ENCODE measurements at places on chromosomes 16 and 17.

DNA sequence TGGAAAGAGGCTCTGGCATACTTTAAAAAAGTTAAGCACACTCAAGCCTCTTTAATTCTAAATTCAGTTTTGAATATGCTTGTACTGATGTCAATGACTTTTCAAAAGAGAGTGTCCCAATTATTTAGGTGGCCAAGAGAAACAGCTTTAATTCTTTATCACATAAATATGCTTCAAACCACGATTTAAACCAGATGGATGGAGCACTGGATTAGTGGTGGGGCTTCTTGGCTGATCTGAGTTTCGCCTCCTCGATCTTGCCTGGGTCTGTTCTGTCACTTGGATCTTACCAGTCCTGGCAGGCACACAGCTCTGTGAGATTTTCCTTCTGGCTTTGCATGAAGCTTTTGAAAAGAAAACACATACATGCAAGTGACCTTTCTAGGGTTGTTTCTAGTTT, 467.8 kb downstream of the MAF start:
- no peak for DNase-seq

GRCh38 chr16:56295739-56296527, 104.6 kb downstream of the GNAO1 start:
- no peak for DNase-seq

DNA sequence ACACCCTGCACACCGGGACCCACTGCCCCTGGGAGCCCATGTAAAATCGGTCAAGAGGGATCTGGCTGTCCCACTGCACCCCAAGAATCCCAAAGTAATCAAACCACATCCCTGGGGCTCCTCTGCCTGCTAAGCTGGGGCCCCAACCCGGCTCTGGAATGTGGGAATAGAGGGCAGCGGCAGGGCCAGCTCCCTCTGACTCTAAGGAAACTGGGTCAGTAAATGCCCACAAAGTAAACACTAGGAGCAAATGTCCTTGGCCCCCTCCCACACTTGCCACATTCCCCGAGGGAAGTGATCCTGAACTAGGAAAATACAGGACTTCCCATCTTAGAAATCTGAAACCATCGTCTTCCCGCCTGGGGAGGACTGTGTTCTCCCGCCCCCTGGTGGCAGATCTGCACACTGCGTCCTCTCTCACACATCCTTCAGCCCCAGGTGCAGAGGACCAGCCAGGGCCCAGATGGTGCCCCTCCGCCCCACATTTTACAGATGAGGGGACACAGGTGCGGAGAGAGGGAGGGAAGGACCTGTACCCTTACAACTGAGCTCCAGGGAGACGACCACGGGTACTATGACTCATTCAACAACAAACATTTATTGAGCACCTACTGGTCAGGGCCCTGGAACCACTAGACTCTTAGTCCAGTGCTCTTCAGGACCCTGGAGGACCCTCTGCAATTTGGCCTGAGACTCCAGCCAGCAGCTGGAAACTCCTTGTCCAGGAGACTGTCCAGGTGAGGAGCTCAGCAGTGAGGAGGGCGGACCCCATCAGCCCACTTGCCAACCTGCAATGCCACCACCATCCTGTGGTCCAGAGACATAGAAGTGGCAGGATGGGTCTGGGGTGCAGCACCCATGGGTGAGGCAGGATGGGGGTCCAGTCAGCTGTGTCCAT, 10.1 kb downstream of the P3H4 start:
- DNase-seq, result peak; percentile 92

DNA sequence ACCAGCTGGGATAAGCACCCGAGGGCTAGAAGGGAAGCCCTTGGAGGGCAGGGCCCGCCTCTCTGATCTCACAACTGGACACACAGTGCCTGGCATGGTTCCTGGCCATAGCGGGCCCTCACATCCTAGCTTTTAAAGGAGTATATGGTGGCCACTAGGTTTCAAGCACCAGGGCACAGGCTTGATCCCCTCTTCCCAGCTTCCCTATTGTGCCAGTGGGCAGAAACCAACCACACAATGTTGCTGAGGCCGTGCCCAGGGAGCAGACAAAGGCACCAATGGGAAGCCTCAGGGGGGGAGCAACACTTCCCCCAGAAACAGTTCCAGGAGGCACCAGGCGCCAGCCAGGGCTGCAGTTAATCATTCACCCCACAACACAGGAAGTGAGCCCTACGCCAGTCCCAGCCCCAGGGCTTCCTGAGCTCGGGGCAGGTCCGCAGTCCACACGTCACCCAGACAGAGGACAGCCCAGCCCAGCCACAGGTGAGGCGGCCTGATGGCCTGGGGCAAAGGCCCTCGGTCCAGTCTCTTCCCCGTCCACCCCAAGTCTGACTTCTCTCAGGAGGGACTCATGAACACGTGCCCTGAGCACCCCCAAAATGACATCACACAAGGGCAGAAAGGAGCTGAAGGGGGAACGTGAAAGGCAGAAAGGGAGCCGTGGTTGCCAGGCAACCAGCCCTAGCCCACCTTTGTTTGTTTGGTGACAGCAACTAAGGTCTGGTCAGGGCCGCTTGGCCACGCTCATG, 12.8 kb downstream of the SMIM5 start:
- DNase-seq, result peak; percentile 60

DNA sequence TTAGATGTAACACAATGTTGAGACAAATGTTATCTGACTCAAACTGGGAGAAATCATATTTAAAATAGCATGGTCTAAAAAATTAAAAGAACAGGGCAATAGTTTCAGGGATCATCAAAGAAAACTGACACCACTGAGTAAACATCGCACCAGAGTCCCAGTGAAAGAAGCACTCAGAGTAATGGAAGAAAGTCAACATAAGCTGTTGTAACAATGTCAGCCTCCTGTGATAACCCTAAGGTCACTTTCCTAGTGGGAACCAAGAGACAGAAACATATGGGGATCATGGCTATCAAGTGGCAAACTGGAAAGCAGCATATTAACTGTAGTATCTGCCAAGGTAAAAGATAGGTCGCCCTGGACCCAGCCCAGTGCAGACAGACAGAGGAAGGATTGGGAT, 160.8 kb downstream of the CA10 start:
- no peak for DNase-seq

DNA sequence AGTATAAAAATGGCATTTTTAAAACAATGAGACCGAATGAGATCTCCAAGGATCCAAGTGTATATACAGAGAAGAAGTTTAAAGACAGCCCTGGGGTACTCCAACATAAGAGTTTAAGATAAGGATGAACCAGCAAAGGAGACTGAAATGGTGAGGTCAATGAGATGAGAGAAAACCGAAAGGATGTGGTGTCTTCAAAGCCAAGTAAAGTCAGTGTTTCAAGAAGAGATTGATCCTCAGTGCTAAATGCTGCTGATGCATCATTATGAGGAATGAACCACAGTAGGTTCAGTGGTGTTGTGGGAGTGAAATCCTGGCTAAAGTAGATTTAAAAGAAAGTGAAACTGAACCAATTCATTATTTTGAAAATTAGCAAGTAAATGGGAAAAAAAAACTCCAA, 38.1 kb upstream of the NLK start:
- no peak for DNase-seq

DNA sequence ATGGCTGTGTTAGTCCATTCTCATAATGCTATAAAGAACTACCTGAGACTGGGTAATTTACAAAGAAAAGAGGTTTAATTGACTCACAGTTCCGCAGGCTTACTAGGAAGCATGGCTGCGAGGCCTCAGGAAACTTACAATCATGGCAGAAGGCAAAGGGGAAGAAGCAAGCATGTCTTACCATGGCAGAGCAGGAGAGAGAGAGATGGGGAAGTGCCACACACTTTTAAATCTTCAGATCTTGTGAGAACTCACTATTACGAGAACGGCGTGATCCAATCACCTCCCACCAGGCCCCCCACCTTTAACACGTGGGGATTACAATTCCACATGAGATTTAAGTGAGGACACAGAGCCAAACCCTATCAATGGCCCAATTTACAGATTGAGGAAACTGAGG, 96.5 kb downstream of the SDK2 start:
- DNase-seq, result no peak

GRCh38 chr17:16023881-16024280, 24.3 kb downstream of the TTC19 start:
- DNase-seq, result no peak

DNA sequence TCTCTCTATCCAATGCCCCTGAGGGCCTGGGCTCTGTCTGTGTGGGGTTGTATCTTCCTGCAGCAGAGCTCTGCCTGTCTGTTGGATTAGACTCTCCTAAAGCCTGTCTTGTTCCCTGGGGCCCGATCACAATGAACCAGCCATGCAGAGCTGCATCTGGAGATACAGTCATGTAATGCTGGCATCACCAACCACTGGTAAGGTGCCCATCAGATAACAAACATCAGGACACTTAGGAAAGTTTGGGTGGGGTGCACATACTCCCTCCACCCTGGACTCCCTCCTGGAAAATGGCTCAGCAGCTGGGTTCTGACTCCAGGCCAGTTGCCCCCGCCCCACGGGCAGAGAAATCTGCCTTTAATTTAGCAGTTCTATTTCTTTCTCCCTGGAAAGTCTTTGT, 61.3 kb upstream of the BRD7 start:
- DNase-seq, result no peak

DNA sequence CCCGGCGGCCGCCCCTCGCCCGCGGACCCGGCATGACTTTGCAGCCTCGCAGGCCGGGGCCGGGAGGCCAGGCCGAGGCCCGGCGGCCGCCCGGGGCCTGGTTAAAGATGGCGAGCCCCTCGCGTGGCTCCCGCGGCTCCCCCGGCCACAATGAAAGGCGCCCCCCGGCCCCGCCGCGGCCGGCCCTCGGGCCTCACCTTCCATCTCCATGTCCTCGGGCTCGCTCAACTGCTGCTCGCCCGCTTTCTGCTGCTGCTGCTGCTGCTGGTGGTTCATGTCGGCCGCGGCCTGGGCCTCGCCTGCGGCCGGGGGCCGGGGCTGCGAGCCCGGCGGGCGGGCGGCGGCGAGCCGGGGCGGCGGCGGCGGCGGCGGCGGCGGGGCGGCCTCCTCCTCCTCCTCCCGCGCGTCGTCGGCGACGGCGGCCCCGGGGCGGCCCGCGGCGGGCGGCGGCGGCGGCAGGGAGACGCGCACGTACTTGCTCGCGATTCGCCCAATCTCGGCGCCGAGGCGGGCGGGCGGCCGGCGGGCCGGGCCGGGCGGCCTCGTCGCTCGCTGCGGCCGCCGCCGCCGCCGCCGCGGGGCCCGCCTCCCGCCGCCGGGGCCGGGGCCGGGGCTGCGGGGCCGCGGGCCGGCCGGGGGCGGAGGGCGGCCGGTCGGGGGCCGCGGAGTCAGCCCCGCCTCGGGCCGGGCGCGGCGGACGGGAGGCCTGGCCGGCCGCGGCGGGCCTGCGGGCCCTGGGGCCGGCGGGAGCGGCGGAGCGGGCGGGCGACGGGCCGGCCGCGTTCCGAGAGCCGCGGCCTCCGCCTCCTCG, 491 bp downstream of the USP7 start:
- DNase-seq, result no peak

- no peak for DNase-seq
Measured at GRCh38 chr16:65895906-65896305, 470.6 kb upstream of the CDH5 start.

DNA sequence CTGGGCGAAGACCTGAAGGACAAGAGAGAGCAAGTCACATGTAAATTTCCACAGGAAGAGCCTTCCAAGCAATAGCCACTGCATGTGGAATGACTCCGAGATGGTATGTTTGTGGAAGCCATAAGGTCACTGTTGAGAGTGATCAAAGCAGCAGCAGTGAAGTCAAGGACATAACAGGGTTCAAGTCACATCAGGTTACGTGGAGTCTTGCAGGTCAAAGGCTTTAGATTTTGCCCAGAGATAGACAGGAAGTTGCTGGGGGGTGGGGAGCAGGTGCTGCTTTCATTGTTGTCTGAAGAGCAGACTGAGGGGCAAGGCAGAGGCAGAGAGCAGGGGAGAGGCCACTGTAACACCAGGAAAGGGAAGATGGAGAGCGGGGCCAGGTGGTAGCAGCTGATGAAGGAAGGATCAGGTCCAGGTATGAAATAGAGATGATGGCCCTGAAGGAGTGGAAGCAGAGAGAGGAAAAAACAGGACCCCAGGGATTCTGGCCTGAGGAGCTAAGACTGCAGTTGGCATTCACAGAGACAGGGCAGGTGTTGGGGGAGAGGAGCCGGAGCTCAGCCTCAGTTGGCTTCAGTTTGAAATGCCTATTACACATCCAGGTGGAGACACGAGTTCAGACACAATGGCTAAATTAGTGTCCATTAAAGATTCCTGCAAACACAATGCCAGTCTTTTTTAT, 129.3 kb upstream of the AXIN2 start:
- DNase-seq, result peak; percentile 41

DNA sequence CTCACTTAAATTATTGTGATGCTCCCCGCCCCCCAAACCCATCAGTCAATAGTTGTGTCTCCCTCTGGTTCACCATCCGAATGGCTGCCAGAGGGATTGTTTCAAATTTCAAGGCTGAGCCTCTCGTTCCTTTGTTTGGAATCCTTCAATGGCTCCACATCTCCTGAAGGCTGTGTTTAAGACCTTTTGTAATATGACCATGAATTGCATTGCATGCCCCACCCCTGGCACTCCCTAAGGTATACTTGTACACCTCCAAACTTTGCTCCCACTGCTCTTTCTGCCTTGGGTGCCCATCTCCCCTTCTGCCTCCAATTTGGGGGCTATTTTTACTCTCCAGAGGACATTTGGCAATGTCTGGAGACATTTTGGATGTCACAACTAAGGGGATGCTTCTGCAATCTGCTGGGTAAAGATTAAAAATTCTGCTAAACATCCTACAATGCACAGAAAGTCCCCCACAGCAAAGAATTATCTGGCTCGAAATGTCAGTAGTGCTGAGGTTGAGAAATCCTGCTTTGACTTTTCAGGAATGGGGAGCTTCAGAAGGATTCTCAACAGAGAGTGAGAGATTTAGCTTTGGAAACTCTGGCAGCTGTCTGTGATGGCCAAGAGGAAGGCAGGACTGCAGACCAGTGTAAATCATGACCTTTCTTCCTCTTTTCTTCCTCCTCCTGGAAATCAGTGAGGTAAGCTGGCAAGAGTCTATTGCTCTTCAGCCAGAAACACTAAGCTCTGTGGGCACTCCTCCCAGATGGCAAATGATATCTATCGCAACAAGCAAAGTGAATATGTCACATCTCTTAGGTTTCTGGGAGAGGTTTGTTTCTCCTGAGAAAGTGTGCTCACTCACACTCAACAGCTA, 8.7 kb upstream of the IL4R start:
- no peak for DNase-seq

- DNase-seq, result no peak
Measured at GRCh38 chr16:30737794-30738648, 10.2 kb upstream of the PHKG2 start.

DNA sequence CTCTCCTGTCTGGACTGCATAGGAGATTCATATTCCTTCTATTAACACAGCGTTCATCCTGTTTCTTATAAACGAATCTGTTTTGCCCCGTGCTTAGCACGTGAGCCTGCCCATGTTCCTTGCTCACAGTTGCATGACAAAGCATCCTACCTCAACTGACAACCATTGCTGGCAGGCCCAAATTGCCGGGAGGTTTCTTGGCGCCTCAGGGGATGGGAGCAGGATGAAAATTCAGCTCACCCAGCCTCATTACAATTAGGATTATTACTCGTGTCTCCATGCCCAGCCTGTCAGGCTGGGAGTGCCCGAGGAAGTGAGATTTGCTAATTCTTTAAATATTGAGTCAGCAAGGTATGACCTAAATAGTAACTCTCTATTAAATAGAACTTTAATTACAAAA, 36.7 kb upstream of the HELZ start:
- no peak for DNase-seq
